ENCODE measurements at places on chromosomes 7 and 10.

GRCh38 chr7:29224726-29225125 lies 30.2 kb downstream of the CHN2 start:
- no peak overlapping the region for H3K27ac ChIP-seq
- no peaks in the 10 kb centered on the region for H3K36me3 ChIP-seq
- no peak overlapping the region for H3K4me3 ChIP-seq
- H3K27me3 ChIP-seq = no peaks in the 10 kb centered on the region
- no peak for DNase-seq
- H3K4me1 ChIP-seq = no peaks in the 10 kb centered on the region

DNA sequence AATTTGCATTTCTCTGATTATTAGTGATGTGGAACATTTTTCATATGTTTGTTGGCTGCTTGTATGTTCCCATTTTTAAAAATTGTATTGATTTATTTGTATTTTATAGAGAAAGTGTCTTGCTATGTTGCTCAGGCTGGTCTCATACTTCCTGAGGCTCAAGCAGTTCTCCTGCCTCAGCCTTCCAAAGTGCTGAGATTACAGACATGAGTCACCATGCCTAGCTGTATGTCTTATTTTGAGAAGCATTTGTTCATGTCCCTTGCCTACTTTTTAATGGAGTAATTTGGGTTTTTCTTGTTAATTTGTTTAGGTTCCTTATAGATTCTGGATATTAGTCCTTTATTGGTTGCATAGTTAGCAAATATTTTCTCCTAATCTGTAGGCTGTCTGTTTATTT lies 214.2 kb upstream of the KAT6B start:
- H3K27ac ChIP-seq = no peak overlapping the region
- no peaks in the 10 kb centered on the region for H3K36me3 ChIP-seq
- no peak overlapping the region for H3K4me3 ChIP-seq
- DNase-seq = no peak
- H3K27me3 ChIP-seq = no peaks in the 10 kb centered on the region

DNA sequence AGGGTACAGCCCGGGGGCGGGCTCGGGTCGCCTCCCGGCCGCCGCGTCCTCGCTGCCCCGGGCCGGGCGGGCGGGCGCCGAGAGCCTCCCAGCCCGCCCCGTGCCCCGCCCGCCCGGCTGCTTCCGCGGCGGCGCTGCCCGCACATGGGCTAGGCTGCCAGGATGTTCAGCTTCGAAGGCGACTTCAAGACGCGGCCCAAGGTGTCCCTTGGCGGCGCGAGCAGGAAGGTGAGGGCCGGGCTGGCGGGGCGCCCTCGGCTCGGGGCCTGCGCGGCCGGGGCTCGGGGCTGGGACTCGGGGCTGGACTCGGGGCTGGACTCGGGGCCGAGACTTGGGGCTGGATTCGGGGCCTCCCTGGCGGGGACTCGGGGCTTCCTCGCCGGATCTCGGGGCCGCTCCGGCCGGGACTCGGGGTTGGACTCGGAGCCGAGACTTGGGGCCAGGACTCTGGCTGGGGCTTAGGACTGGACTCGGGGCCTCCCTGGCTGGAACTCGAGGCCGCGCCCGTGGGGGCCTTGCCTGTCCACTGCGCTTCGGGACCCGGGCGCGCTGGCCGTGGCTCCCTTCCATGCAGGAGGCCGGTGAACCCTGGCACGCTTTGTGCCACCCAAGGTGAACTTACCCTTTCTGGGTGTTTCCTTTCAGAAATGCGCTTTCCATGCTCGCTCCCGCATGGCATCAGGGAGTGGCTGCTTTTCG lies 534 bp downstream of the UBE3C start:
- H3K4me3 ChIP-seq = peak overlapping the region; percentile 91
- DNase-seq = peak; percentile 81
- H3K4me1 ChIP-seq = peaks cover 37% of the 10 kb centered on the region

GRCh38 chr7:64890761-64891362 lies 12.2 kb upstream of the ZNF273 start:
- H3K27me3 ChIP-seq = no peaks in the 10 kb centered on the region
- no peak for DNase-seq
- H3K27ac ChIP-seq = peak overlapping the region; percentile 64
- H3K36me3 ChIP-seq = no peaks in the 10 kb centered on the region
- H3K4me1 ChIP-seq = peaks cover 19% of the 10 kb centered on the region

- DNase-seq = no peak
- H3K4me3 ChIP-seq = no peak overlapping the region
- H3K36me3 ChIP-seq = no peaks in the 10 kb centered on the region
- no peaks in the 10 kb centered on the region for H3K4me1 ChIP-seq
- H3K27ac ChIP-seq = no peak overlapping the region
- no peaks in the 10 kb centered on the region for H3K27me3 ChIP-seq
Observed at GRCh38 chr7:121530227-121531174, 134.4 kb upstream of the FAM3C start.

- H3K4me3 ChIP-seq = no peak overlapping the region
- no peak overlapping the region for H3K27ac ChIP-seq
- no peaks in the 10 kb centered on the region for H3K4me1 ChIP-seq
- H3K36me3 ChIP-seq = no peaks in the 10 kb centered on the region
- H3K27me3 ChIP-seq = no peaks in the 10 kb centered on the region
- DNase-seq = no peak
Observed at GRCh38 chr7:8103282-8103681, 134.7 kb downstream of the GLCCI1 start.

- H3K27me3 ChIP-seq = no peaks in the 10 kb centered on the region
- no peak overlapping the region for H3K4me3 ChIP-seq
- H3K4me1 ChIP-seq = no peaks in the 10 kb centered on the region
- no peak for DNase-seq
- H3K27ac ChIP-seq = no peak overlapping the region
Observed at GRCh38 chr7:50217821-50218281, 86.7 kb upstream of the IKZF1 start.

DNA sequence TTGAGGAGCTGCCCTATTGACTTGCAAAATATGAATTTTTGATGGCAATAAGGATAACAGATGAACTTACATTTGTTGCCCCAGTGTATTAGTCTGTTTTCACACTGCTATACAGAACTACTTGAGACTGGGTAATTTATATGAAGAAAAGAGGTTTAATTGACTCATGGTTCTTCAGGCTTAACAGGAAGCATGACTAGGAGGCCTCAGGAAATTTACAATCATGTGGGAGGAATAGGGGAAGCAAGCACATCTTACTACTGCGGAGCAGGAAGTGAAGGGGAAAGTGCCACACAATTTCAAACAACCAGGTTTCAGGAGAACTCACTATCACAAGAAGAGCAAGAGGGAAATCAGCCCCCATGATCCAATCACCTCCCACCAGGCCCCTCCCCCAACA lies 57.9 kb downstream of the ZNF22 start:
- H3K27me3 ChIP-seq = no peaks in the 10 kb centered on the region
- DNase-seq = no peak
- H3K36me3 ChIP-seq = no peaks in the 10 kb centered on the region
- no peak overlapping the region for H3K27ac ChIP-seq
- no peak overlapping the region for H3K4me3 ChIP-seq

- H3K27me3 ChIP-seq = no peaks in the 10 kb centered on the region
- DNase-seq = no peak
- H3K4me3 ChIP-seq = no peak overlapping the region
- H3K36me3 ChIP-seq = no peaks in the 10 kb centered on the region
- H3K4me1 ChIP-seq = peaks cover 10% of the 10 kb centered on the region
- H3K27ac ChIP-seq = no peak overlapping the region
Observed at GRCh38 chr10:99843310-99843709, 60.9 kb downstream of the ABCC2 start.

DNA sequence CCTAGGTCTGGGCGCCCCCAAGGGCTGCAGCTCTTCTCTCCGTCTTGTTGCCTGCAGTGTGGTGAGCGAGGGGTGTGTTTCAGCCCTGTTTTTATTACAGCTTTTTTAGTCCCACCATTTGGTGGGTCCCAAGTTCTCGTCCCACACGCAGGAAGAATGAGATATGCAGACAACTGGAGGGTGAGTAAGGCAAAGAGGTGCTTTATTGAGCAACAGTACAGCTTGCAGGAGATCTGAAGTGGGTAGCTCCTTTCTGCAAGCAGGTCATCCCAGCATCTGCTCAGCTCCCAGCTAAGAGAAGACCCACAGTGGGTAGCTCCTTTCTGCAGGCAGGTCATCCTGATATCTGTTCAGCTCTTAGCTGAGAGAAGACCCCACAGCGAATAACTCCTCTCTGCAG lies 28.2 kb downstream of the C10orf67 start:
- no peaks in the 10 kb centered on the region for H3K27me3 ChIP-seq
- no peak overlapping the region for H3K27ac ChIP-seq
- H3K4me1 ChIP-seq = no peaks in the 10 kb centered on the region
- no peak overlapping the region for H3K4me3 ChIP-seq

DNA sequence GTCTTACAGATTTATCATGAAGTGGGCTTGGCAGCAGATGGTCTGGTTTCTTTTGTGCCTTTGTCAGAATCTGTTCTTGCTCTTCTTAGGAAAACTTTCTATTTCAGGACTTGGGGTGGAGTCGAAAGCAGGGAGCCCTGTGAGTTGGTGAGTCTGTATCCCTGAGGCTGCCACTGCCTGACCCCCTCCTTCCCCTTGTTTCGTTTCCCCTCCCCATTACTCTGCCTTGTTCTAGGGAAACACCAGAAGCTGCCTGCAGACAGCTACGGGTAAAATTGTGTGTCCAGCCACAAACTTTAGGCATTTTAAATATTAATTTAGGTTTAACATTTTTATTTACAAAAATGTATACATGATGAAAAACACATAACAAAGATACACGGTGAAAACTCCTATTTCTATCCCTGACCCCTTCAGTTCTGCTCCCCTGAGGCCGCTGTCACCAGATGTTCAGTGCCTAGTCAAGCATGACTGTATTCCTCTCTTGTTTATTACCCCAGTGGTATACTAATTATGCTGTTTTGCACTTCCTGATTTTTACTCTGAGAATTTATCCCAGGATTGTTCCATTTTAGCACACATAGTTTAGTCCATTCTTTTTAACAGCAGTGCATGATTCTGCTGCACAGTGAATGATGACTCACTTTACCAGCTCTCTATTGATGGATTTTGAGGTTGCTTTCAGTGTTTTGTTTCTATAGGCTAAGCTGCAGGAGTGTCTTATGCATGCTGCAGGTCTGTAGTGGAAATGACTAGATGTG lies 9.1 kb downstream of the TSPAN14 start:
- H3K36me3 ChIP-seq = no peaks in the 10 kb centered on the region
- H3K4me1 ChIP-seq = peaks cover 84% of the 10 kb centered on the region
- peak overlapping the region; percentile 60 for H3K27ac ChIP-seq
- H3K27me3 ChIP-seq = no peaks in the 10 kb centered on the region
- no peak overlapping the region for H3K4me3 ChIP-seq

GRCh38 chr10:97818572-97818971 lies 31.1 kb upstream of the GOLGA7B start:
- no peak overlapping the region for H3K27ac ChIP-seq
- no peaks in the 10 kb centered on the region for H3K36me3 ChIP-seq
- no peaks in the 10 kb centered on the region for H3K27me3 ChIP-seq
- no peak overlapping the region for H3K4me3 ChIP-seq

DNA sequence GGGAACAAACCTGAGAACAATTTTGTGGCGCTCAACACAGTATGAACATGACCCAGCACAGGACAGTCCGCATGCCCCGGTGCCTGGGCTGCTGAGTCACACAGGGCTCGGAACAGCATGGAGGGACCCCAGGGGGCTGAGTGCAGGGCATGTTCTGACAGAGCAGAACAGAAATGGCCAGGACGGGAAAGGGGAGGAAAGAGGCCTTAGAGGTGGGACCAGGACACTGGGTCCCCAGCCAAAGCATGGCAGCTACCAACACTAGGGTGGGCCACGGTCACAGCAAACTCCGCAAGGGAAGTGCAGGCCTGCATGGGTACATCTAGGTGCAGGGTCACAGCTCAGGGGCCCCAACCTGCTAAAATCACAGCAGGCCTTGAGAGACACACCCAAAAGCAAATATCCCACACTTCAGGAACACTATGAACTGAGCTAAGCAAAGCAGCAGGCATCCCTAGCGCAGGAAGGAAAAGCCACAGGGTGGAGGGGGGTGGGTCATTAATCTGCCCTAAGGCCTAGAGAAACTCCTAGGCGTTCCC lies 5.6 kb downstream of the IMPDH1 start:
- H3K4me3 ChIP-seq = no peak overlapping the region
- no peak for DNase-seq
- H3K36me3 ChIP-seq = peaks cover 12% of the 10 kb centered on the region
- H3K27ac ChIP-seq = no peak overlapping the region

DNA sequence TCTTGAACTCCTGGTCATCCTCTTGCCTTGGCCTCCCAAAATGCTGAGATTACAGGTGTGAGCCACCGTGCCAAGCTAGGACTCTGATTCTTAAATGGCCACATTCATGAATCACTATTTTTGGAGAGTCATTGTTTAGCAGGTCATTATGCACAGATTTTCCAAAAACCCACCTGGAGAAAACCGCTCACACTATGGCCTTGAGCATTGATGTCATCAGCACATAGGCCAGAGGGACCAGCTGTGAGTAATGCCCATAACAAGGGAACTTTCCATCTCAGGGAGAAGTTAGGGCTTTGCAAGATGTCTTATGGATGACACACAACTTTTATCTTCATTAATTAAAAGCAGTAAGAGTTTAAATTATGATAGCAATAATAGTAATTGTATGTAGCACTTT lies 86.4 kb upstream of the KIF5B start:
- no peak overlapping the region for H3K27ac ChIP-seq
- no peaks in the 10 kb centered on the region for H3K36me3 ChIP-seq
- H3K27me3 ChIP-seq = no peaks in the 10 kb centered on the region
- DNase-seq = no peak
- H3K4me3 ChIP-seq = no peak overlapping the region

Measured in psoas muscle (tissue), 8 donors.